ENCODE measurements at places on chromosomes 2 and 18. TPM values are rescaled to one million over a fixed set of nuclear protein-coding genes. Genes with fewer than 3 reads are reported as not detected.
A peak's percentile ranks its signal among the peaks of the same experiment; 100 is the strongest.

COLEC11 gene
- 0.28 TPM for total RNA-seq

DNA sequence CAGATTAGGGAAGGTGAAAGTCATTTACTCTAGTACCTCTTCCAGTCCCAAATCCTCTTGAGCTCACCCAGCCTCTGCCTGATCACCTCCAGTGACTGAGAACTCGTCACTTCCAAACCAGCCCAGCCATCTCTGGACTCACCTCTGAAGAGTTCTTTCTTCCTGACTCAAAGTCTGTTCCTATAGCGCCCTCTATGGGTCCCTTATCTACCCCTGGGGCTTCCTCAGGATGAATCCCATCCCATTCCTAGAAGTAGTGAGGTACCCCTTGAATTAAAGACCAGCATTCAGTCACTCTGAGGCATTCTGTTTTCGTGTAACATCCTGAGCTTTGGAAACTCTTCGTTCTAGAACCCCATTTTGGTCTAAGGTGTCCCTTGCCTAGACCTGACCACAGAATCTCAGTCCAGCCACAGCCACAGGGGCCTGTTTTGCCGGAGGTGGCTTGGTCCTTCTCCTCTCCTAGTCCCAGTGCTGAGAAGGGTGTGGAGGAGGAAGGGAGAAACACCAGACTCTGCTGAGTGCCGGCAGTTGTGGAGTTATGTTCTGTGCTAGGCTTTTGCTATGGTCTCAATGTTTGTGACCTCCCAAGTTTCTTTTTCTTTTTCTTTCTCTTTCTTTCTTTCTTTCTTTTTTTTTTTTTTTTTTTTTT is 32.7 kb downstream of the SIX3 start:
- H3K36me3 ChIP-seq = no peaks in the 10 kb centered on the region
- DNase-seq = peak; percentile 37
- no peak overlapping the region for H3K27ac ChIP-seq
- peaks cover 48% of the 10 kb centered on the region for H3K27me3 ChIP-seq
- no peaks in the 10 kb centered on the region for H3K4me1 ChIP-seq
- no peak overlapping the region for H3K4me3 ChIP-seq

DNA sequence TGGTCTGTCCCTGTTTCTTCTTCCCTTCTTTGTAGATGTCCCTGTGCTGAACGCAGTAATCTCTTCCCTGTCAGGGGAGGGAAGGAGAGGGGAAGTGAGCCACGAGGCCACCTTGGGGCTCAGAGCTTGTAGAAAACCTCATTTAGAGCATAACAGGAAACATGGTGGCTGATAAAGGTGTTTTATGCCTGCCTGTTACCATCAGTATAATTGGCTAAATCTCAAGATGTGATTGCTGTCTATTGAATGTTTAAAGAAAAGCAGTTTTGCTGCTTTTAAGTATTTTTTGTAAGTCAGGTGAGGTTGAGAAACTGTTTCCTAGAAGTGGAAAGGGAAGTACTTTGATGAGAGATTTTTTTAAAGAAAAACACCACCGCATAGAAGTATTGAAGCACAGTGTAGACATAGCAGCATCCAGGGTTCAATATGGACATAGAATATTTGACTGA is 59.7 kb upstream of the PDK1 start:
- DNase-seq = no peak
- H3K4me3 ChIP-seq = no peak overlapping the region
- H3K27ac ChIP-seq = no peak overlapping the region
- no peaks in the 10 kb centered on the region for H3K4me1 ChIP-seq

DNA sequence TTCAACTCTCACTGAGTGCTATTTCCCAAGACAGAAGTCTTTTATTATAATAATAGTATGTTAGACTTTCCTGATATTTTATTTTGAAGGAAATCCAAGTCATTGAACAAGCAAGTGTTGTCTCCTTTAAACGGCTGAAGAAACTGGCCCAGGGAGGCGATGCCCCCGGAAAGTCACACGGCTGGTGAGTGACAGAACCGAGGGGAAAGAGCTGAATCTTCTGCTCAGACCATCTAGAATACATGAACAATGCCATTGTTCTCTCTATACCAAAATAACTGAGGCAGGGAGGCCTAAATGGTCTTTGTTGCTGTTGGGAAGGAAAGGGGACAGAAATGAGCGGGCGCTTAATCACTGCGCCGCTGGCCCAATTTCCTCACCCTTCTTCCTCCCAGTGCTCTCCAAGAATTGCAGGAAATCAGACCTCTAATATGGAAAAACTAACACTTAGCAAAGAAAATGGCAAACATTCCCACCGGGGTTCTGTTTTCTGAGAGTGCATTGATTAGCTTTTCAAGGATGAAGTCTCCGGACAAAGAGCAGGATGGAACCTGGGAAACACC is 101.5 kb downstream of the KLF7 start:
- no peak for DNase-seq

NAB1 gene
- total RNA-seq = 33.6 TPM

Measured in IMR-90 (cell line).